ENCODE measurements at places on chromosomes 1 and 21. TPM values are rescaled to one million over a fixed set of nuclear protein-coding genes. Genes with fewer than 3 reads are reported as not detected.
A peak's percentile ranks its signal among the peaks of the same experiment; 100 is the strongest.

The CCDC27 gene
- total RNA-seq: not detected

- H3K27ac ChIP-seq: no peak overlapping the region
- DNase-seq: no peak
- no peaks in the 10 kb centered on the region for H3K4me1 ChIP-seq
- H3K4me3 ChIP-seq: no peak overlapping the region
These were observed 44.6 kb downstream of the PDPN start for GRCh38 chr1:13628218-13628617.

- H3K36me3 ChIP-seq: no peaks in the 10 kb centered on the region
- no peak overlapping the region for H3K4me3 ChIP-seq
- H3K4me1 ChIP-seq: no peaks in the 10 kb centered on the region
- H3K27ac ChIP-seq: no peak overlapping the region
- no peaks in the 10 kb centered on the region for H3K27me3 ChIP-seq
These were observed 13.3 kb downstream of the MFAP2 start for GRCh38 chr1:16967095-16967575.

DNA sequence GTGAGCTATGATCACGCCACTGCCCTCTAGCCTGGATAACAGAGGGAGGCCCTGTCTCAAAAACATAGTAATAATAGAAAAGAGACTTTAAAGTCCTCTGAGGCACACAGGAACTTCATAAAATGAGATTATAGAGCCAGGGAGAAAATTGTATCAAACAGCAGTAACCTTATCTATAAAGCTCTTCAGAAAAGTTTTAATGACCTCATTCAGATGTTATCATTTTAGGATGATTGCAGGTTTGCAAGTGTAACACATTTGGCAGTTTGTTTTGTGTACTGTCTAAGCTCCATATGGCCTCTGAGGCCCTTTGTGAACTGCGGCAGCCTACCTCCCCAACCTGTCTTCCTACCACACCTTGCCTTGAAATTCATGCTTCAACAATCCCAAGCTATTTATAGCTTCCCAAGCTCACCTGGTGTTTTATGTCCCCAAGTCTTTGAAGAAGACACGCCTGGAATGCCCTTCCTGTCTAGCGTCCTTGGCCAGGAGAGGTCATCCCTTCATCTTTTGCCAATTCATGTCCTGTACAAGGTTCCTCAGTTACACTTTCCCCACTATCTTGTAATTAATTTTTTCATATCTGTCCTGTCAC lies 8.5 kb upstream of the AKNAD1 start:
- H3K27me3 ChIP-seq: peaks cover 2% of the 10 kb centered on the region
- no peak overlapping the region for H3K27ac ChIP-seq
- no peaks in the 10 kb centered on the region for H3K4me1 ChIP-seq
- no peak overlapping the region for H3K4me3 ChIP-seq

- H3K4me3 ChIP-seq: no peak overlapping the region
- H3K4me1 ChIP-seq: no peaks in the 10 kb centered on the region
- H3K36me3 ChIP-seq: no peaks in the 10 kb centered on the region
- DNase-seq: no peak
- H3K27ac ChIP-seq: no peak overlapping the region
These were observed 169.9 kb upstream of the CSF3R start for GRCh38 chr1:36652586-36652985.

DNA sequence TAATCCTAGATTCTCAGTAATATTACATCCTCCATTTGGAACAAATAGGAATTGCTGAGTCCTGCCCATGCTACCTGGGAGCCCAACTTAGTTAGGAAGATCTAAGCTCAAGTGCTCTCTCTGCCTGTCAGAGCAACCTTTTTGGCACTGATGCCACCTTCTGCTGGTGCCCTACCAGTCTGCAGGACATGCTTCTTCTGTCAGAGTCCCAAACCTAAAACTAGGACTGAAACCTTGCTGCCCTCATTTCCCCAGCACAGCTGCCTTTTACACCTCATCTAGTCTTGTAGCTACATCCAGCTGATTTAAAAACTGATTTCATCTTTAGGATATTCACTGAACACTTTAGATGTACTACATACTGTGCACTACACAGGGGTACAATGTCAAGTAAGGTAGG lies 118.7 kb downstream of the LYPLAL1 start:
- no peak for DNase-seq
- H3K4me1 ChIP-seq: no peaks in the 10 kb centered on the region
- no peak overlapping the region for H3K27ac ChIP-seq
- no peaks in the 10 kb centered on the region for H3K36me3 ChIP-seq
- H3K4me3 ChIP-seq: no peak overlapping the region
- H3K27me3 ChIP-seq: no peaks in the 10 kb centered on the region

DNA sequence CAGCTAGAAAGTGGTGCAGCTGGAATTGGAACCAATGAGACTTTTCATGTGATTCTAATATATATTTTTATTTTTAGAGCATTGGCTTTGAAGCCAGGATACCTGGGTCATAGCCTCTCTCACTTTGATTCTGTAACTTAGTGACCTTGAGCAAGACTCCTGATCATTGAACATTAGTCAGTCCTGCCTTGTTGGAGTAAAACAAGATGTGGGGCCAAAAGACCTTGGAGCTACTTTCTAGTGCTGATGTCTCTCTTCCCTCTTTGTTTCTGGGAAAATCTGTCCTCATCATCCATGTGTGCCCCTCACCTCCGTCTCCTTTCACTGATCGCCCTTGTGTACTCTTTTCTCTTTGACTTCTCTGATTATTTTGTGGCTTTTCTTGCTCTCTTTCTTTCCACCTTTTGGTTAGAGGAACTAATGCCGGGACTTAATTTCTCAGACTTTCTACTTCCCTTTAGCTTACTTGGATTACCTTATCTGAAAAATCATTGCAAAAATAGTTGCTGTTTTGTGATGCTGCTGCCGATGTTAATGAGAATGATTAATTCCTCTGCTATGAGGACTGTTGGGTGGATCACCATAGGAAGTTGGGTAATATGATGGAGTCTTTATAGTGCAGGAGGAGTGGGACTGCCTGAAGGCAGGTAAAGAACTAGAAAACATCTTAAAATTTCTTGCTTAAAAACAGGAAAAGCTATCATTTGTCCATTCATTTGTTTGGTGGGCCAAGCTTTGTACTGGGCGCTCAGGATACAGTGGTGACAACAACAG lies 72.0 kb downstream of the NOS1AP start:
- no peak overlapping the region for H3K4me3 ChIP-seq
- H3K27ac ChIP-seq: peak overlapping the region; percentile 50
- no peaks in the 10 kb centered on the region for H3K27me3 ChIP-seq
- peaks cover 94% of the 10 kb centered on the region for H3K4me1 ChIP-seq

- DNase-seq: no peak
- no peaks in the 10 kb centered on the region for H3K27me3 ChIP-seq
- no peaks in the 10 kb centered on the region for H3K36me3 ChIP-seq
- H3K4me3 ChIP-seq: no peak overlapping the region
These were observed 94.5 kb upstream of the LPGAT1 start for GRCh38 chr1:211925016-211925415.

DNA sequence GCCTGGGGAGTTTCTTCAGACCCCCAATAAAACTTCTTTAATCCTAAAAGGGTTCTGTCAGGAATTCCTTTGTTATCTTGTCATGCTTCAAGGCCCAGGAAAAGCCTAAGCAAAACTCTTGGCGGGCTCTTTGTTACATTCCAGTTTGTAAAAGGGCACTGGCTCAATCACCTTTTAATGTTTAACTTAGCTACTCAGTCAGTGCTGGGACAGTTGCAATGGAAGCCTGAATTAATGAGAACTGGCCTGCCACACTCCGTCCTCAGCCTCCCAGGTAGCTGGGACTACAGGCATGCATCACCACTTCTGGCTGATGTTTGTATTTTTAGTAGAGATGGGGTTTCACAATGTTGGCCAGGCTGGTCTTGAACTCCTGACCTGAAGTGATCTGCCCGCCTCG lies 21.3 kb upstream of the ASB17 start:
- H3K36me3 ChIP-seq: no peaks in the 10 kb centered on the region
- H3K4me3 ChIP-seq: no peak overlapping the region
- peaks cover 15% of the 10 kb centered on the region for H3K4me1 ChIP-seq
- H3K27ac ChIP-seq: no peak overlapping the region
- no peaks in the 10 kb centered on the region for H3K27me3 ChIP-seq

GRCh38 chr1:5834477-5835178 lies 157.6 kb downstream of the NPHP4 start:
- no peak for DNase-seq
- H3K27ac ChIP-seq: no peak overlapping the region
- no peaks in the 10 kb centered on the region for H3K4me1 ChIP-seq
- H3K4me3 ChIP-seq: no peak overlapping the region
- H3K36me3 ChIP-seq: no peaks in the 10 kb centered on the region

GRCh38 chr1:202112859-202113689 lies 9.6 kb upstream of the GPR37L1 start:
- no peak overlapping the region for H3K4me3 ChIP-seq
- H3K4me1 ChIP-seq: peaks cover 64% of the 10 kb centered on the region
- no peaks in the 10 kb centered on the region for H3K27me3 ChIP-seq
- H3K36me3 ChIP-seq: no peaks in the 10 kb centered on the region
- no peak for DNase-seq
